NCI-H1092 treated with DMSO at 0.1 percent for 48 hours (cell line): ENCODE measurements at places on chromosomes 5 and 9.

GRCh38 chr9:72827950-72828731 is 124.7 kb downstream of the ALDH1A1 start:
- DNase-seq, result no peak

- no peak for DNase-seq
These were observed 32.8 kb downstream of the AFAP1L1 start for GRCh38 chr5:149304195-149305078.

GRCh38 chr9:92608241-92608908 is 61.6 kb downstream of the IPPK start:
- DNase-seq, result no peak

- no peak for DNase-seq
These were observed 12.2 kb upstream of the MEGF9 start for GRCh38 chr9:120726484-120726883.

DNA sequence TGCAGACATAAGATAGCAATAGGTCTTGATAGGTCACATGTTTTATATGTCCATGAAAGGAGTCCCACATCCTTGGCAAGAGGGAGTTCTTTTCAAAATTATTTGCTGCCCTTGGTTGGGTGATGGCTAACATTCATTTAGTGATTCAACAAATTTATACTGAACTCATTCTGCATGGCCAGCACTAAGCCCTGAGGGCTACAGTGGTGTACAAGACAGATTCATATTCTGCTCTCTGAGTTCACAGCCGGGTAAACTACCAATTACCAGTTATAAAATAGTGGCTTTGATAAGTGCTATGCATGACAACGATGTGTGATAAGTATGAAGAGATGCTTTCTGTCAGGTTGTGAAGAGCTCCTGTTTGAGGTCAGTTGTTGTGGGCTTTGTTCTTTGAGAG is 340.0 kb downstream of the GABRG2 start:
- no peak for DNase-seq

DNA sequence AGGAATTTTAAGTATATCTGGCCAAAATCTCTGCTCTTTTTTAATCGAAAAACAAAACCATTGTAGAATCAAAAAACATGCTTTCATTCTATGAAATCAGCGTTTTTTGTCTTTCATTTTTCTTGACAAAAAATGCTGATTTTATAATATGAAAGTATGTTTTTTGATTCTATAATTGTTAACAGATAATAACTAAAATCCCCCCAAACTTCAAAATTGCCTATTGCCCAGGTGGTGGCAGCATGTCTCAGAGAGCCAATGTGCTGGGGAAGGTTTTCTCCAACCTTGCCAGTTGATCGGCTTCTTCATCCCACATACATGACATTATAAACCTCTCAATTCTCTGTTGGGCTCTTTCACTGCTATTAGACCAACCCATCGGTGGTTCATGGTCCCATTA is 5.1 kb upstream of the SMIM15 start:
- DNase-seq, result peak; percentile 5

DNA sequence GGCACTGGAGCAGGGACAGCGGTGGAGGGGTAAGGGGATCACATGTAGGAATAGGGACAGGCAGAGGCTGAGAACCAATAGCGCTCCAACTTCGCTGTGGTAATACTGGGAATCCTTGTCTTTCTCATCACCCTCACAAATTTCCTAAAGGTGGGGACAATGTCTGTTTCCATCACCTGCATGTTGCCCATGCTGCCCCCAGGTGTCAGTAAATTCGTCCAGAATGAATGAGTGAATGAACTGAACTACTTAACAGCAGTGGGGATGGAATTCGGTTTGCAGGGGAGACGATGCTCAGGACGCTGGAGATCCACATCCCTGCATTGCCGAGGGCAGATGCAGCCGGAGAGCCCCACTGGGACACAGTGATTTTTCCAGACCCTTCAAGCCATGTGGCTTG is 129.9 kb downstream of the PDZD2 start:
- no peak for DNase-seq
